Thoracic aorta (tissue), 2 donors: ENCODE measurements at places on chromosomes 2 and 18. TPM values are rescaled to one million over a fixed set of nuclear protein-coding genes. Genes with fewer than 3 reads are reported as not detected.

- H3K36me3 ChIP-seq = no peaks in the 10 kb centered on the region
- no peaks in the 10 kb centered on the region for H3K27me3 ChIP-seq
- no peak for DNase-seq
Measured at GRCh38 chr2:221166292-221166691, 405.8 kb downstream of the EPHA4 start.

DNA sequence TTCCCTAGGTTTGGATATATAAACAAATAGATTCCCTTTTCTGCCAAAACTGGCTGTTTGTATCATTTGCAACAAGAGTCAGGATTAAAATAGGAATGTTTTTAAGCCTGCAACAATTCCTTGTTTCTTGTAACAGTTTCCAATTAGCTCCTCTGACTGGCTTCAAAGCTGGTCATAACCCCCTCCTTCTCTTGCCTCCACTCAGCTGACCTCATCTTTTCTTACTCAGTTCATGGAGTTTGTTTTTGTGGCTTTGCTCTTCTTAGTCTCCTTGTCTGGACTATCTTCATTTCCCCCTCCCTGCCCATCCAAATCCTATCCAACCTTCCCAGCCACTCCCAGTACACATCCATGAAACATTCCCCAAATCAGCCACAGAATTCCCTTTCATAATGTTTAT, 14.3 kb upstream of the RAPH1 start:
- no peak for DNase-seq
- no peak overlapping the region for H3K27ac ChIP-seq
- H3K36me3 ChIP-seq = no peaks in the 10 kb centered on the region
- no peaks in the 10 kb centered on the region for H3K4me1 ChIP-seq

DNA sequence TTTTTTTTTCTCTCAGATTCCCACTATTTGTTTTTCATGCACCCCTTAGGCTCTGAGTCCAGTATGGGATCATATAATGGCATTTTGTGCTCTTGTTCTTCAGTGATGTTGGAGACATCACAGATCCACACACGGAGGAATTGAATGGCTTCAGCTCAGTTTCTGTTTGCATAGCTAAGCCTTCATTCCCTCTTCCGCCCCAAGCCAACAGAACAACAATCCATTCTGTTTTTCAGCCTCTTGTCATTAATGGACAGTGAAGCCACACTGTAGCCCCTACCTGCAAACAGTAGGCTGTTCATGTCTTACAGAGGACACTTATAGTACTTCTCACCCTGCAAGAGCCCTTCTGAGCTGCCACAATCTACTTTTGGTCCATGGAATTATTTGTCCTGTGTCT, 64.0 kb upstream of the ZSWIM2 start:
- no peaks in the 10 kb centered on the region for H3K4me1 ChIP-seq
- H3K36me3 ChIP-seq = no peaks in the 10 kb centered on the region
- no peak for DNase-seq
- no peak overlapping the region for H3K27ac ChIP-seq

DNA sequence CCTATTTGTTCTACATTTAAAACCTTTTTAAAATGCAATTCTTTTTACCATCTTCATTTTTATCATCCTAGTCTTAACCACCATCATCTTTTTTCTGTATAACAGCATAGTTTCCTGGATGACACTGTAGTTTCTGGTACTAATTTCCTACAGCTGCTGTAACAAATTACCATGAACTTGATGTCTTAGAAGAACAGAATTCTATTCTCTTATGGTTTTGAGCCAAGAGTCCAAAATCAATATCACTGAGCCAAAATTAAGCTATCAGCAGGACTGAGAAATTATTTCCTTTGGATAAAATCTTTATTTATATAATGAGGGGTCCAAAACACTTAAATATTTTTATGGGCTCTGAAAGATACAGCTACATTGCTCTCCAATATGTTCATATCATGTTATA, 539.3 kb downstream of the METTL4 start:
- H3K36me3 ChIP-seq = no peaks in the 10 kb centered on the region
- no peak overlapping the region for H3K27ac ChIP-seq
- no peak for DNase-seq
- H3K4me1 ChIP-seq = no peaks in the 10 kb centered on the region

DNA sequence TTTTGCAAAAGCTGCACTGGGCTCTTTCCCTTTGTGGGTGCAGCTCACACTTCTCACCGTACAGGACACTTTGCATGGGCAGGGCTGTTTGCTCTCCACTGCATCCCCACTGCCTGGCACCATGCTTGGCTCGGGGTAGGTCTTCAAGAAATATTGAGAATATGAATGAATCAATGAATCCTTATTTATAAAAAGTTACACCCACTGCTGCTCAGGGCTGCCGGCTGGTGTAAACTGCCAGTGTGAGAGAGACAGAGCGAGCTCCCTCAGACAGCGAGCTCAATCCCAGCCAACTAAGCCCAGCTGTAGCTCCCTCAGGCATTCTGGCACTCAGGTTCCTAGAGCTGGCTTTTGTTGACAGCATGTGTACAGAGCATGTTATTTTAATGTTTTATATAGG, 3.4 kb downstream of the TMEM185B start:
- DNase-seq = no peak
- no peaks in the 10 kb centered on the region for H3K27me3 ChIP-seq
- H3K27ac ChIP-seq = no peak overlapping the region
- H3K4me1 ChIP-seq = peaks cover 13% of the 10 kb centered on the region
- peaks cover 10% of the 10 kb centered on the region for H3K36me3 ChIP-seq
- no peak overlapping the region for H3K4me3 ChIP-seq

DNA sequence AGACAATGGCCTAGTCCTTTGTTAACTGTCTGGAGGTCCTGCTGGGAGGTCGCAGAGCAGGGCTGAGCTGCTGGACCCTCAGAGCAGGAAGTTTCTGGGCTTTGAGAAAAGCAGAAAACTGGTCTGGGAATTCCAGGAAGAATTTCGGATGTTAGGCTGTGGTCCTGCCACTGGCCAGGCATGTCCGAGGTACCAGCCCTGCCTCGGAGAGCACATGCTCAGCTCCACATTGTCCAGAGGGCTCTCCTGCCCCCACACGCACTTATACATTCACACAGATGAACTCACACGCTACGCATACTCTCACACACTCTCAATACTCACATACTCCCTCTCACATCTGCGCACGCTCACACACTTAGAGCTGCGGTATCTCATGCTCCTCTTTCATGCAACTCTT, 146.1 kb downstream of the NCK2 start:
- no peak for DNase-seq
- H3K27me3 ChIP-seq = no peaks in the 10 kb centered on the region
- H3K4me3 ChIP-seq = no peak overlapping the region

The MAP3K19 gene
- total RNA-seq = not detected

DNA sequence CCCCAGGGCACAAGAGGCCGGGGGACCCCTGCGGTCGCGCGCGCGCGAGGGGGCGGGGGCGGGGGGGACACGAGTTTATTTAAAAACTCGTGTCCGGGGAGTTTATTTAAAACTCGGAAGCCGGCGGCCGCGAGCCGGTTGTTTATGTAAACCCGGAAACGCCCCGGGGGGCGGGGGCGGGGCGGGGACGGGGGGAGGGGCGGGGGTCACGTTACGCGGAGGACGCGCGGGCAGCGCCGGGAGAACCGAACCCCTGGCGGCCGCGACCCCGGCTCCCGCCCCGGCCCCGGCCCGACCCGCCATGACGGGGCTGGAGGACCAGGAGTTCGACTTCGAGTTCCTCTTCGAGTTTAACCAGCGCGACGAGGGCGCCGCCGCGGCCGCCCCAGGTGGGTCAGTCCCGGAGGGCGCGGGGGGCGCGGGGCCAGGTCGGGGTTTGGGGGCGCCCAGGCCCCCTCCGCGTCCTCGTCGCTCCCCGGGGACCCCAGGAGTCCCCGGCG, 4.4 kb downstream of the NFATC1 start:
- no peaks in the 10 kb centered on the region for H3K36me3 ChIP-seq
- H3K4me3 ChIP-seq = peak overlapping the region; percentile 92
- no peaks in the 10 kb centered on the region for H3K27me3 ChIP-seq
- peaks cover 46% of the 10 kb centered on the region for H3K4me1 ChIP-seq

The SULT1C4 gene
- total RNA-seq = not detected

The MFSD6 gene
- 61.0 TPM for total RNA-seq

DNA sequence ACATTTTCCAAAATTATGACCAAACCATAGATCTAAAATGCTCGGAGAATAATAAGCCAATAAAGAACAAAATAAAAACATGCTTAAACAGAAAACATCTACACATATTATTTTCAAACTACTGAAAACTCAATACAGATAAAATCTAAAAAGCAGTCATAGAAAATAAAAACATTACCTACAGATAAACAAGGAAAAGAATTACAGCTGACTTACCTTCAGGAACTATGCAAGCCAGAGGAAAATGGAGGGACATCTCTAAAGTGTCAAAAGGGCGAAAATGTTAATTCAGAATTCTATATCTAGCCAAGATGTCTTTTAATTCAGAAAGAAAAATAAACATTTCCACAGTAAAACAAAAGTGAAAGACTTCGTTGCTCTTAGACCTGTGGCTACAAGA, 112.9 kb upstream of the GYPC start:
- H3K27ac ChIP-seq = no peak overlapping the region
- DNase-seq = no peak

GRCh38 chr2:111662039-111662770, 221.8 kb downstream of the ANAPC1 start:
- H3K36me3 ChIP-seq = no peaks in the 10 kb centered on the region
- no peak overlapping the region for H3K27ac ChIP-seq
- H3K4me1 ChIP-seq = peaks cover 13% of the 10 kb centered on the region

The CD207 gene
- total RNA-seq = not detected

The DCDC2C gene
- total RNA-seq = 6.6 TPM

The SLC19A3 gene
- total RNA-seq = 4.9 TPM

DNA sequence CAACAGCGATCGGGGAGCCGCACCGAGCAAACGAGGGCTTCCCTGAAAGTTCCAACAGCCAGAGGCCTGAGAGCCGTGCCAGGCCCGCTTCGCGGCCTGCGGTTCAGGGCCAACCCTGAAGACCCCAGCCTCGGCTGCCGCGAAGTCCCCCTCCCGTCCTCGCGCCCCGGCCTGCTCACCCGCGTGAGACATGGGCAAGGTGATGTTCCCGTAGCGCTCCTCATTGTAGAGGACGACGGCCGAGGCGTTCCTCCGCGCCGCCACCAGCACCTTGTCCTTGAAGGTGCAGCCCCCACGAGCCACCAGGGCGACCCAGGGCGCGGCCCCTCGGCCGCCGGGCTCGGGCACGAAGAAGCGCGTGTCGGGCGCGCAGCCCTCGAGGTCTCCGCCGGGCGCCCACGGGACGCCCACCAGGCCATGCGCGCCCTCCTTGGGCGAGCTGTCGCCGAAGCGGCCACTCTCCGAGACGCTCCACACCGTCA, 510 bp downstream of the RNF149 start:
- H3K27ac ChIP-seq = peak overlapping the region; percentile 80
- peak overlapping the region; percentile 92 for H3K4me3 ChIP-seq
- H3K36me3 ChIP-seq = no peaks in the 10 kb centered on the region
- no peak for DNase-seq

GRCh38 chr2:8344144-8345097, 337.4 kb upstream of the ID2 start:
- no peaks in the 10 kb centered on the region for H3K36me3 ChIP-seq
- H3K4me1 ChIP-seq = no peaks in the 10 kb centered on the region
- DNase-seq = no peak
- H3K27me3 ChIP-seq = no peaks in the 10 kb centered on the region
- H3K27ac ChIP-seq = no peak overlapping the region

The EVA1A gene
- total RNA-seq = 1.1 TPM

The ACVR1C gene
- not detected for total RNA-seq

The FAM124B gene
- total RNA-seq = 4.0 TPM

- H3K4me3 ChIP-seq = no peak overlapping the region
- H3K36me3 ChIP-seq = no peaks in the 10 kb centered on the region
- no peaks in the 10 kb centered on the region for H3K4me1 ChIP-seq
- no peak overlapping the region for H3K27ac ChIP-seq
- H3K27me3 ChIP-seq = no peaks in the 10 kb centered on the region
Measured at GRCh38 chr2:220697011-220697410, 875.1 kb downstream of the EPHA4 start.

- H3K27ac ChIP-seq = no peak overlapping the region
- H3K27me3 ChIP-seq = no peaks in the 10 kb centered on the region
- H3K4me1 ChIP-seq = no peaks in the 10 kb centered on the region
- H3K4me3 ChIP-seq = no peak overlapping the region
Measured at GRCh38 chr2:134657650-134658250, 61.0 kb downstream of the TMEM163 start.

The DAPL1 gene
- not detected for total RNA-seq

GRCh38 chr2:26184555-26185303, 11.8 kb downstream of the GAREM2 start:
- peak overlapping the region; percentile 66 for H3K27ac ChIP-seq
- H3K36me3 ChIP-seq = no peaks in the 10 kb centered on the region
- no peaks in the 10 kb centered on the region for H3K27me3 ChIP-seq
- DNase-seq = no peak

DNA sequence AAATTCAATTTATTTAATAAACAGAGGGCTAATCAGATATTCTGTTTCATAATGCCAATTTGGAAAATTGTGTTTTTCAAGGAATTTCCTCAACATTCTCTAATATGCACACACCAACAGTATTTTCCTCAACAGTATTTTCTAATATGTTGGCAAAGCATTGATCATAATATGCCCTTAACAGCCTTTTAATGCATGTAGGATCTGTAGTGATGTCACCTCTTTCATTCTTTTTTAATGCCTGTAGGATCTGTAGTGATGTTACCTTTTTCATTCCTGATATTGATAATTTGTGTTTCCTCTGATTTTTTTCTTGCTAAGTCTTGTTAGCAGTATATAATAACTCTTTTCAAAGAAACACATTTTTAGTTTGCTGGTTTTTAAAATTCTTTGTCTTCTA, 15.9 kb downstream of the VWA3B start:
- no peak overlapping the region for H3K27ac ChIP-seq
- no peaks in the 10 kb centered on the region for H3K27me3 ChIP-seq
- H3K4me3 ChIP-seq = no peak overlapping the region
- H3K4me1 ChIP-seq = no peaks in the 10 kb centered on the region

The TMEM182 gene
- 3.1 TPM for total RNA-seq

DNA sequence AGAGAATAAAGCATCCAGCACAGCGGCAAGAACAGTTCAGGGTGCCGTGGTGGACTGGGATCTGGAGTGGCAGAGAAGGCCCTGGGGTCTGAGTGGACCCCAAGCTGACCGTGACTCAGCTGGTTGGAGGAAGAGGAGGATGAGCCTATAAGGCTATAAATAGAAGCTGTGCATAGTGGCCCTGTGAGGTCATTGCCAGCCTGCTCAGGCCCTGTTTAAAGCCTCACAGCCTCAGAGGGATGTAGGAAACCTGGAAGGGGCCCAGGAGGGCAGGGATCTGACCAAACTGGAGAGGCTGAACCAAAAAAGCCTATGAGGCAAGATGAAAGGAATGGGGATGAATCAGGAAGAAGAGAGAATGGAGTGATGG, 11.3 kb upstream of the DES start:
- H3K36me3 ChIP-seq = no peaks in the 10 kb centered on the region
- H3K4me3 ChIP-seq = no peak overlapping the region
- H3K4me1 ChIP-seq = peaks cover 21% of the 10 kb centered on the region
- DNase-seq = peak; percentile 79
- H3K27me3 ChIP-seq = no peaks in the 10 kb centered on the region
